Esophagus squamous epithelium (tissue), 5 donors: ENCODE measurements at places on chromosomes 3 and 15.

DNA sequence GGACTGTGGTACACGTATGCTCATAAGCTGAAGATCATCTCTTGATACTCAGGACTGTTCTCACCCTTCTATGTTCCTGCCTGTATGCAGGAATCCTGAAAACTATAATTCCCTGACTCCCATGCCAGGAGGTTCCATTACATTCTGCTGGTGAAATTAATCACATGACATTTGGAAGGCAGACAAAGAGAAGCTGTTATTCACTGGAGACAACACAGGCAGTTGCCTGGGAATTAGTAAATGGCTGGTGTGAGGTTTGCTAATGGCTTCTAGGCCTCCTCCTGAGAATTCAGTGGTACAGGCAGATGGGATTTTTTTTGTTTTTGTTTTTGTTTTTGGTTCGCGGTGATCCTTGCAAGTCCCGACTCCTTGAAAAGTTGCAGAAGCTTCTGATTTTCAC lies 91.4 kb downstream of the CTNNB1 start:
- no peak for DNase-seq

DNA sequence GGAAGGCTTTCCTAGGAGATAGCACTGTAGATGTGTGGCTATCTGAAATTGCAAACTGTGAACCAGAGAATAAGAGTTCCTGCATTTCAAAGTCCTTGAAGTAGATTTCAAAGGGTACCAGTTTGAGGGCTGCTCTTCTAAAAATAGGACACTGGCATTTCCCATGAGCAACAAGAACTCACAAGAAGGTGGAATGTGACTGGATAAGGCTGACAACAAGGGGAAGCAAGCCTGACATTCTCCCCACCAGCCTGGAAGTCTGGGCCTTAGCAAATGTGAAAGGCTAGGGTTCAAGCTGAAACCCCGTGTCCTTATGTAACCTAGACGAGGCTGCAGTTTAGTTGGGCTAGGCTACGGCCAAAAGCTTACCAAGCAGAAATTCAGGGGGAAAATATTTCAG lies 18.7 kb upstream of the TJP1 start:
- no peak for DNase-seq

- DNase-seq = no peak
These were observed 241.9 kb downstream of the XXYLT1 start for GRCh38 chr3:195028877-195029606.

DNA sequence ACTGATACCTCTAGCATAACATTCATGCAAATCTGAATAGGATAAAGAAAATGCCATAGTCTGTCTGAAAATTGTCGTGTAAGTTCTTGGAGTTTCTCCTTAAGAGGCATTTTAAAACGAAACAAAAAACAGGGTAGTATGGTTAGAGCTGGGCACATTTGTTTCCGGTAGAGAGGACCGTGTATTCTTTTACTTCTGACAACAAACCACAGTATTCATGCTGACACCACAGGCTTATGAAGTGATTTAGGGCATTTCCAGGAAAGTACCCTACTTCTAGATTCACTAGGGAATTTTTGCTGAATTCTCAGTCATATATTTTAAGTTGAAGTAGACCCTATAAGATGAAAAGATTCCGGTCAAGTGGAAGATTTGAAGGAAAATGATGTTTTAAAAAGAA lies 541.3 kb downstream of the UNC13C start:
- DNase-seq = no peak

DNA sequence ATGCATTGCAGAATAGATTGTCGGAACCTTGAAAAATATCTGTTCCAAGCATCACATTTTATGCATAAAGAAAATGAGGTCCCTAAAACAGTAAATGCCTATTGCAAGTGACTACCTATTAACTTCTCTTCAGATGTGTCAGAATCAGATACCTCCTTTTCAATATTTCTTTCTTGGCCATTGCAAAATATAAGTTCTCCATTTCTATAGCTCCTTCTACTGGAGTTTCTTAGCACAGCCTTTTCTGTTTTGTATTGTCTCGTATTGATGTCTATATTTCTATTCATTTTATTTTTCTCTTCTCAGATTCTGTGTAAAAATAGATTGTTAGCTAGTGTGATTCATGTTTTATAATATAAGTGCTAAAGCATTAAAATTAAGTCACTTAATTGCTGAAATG lies 63.4 kb downstream of the PPARG start:
- DNase-seq = no peak

DNA sequence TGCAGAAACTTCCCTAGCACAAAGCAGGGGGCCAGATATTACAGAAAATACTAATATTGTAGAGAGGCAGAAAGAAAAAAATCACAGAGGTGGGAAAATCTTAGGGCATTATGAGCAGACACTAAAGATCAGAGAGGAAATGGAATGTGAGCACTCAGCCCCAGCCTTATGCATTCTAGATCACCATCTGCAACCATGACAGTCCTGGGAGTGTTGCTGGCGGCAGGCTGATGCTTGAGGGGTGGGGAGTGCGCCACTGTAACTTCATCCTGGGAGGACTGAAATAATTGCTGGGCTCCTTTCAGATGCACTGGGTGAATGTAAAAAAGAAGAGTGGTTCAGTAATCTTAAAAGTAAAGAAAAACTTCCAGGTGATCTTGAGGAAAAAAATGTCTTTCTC lies 427.6 kb upstream of the SEMA6D start:
- DNase-seq = no peak

DNA sequence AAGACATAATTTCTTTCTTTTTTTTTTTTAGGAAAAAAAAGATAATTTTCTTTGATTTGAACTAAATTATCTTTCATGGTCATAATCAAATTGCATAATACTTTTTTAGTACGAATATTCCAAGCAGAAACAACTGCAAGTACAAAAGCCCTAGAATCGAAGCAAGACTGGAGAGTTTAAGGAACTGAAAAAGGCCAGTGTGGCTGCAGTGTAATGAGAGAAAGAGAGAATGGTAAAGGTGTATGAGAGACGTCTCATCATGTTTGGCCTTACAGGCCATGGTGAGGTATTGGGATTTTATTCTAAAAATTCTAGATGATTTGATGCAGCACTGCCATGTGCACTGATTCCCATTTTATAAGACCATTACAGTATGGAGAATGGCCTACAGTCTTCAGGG lies 180.9 kb downstream of the SUCNR1 start:
- no peak for DNase-seq

DNA sequence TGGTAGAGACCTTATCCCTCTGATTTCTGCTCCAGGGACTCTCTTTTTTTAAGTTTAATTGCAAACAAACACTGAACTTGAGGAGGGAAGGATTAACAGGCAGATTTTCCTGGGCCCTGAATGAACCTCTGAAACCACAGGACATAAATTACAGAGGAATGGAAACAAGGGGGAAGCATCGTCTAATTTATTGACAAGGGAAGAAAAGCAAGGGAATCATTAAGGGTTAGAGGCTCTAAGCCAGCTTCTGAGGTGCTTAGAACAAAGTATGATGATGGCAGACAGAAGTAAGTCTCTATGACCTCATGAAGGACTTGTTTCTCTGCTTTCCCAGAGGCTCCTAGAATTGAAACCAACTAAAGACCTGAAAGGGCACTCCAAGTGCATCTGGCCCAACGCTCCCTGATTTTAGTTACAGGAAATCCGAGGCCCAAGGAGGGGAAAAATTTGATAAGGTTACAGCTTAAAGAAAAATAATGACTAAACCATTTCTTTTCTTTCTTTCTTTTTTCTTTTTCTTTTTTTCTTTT lies 244.7 kb upstream of the NR2E3 start:
- DNase-seq = no peak

DNA sequence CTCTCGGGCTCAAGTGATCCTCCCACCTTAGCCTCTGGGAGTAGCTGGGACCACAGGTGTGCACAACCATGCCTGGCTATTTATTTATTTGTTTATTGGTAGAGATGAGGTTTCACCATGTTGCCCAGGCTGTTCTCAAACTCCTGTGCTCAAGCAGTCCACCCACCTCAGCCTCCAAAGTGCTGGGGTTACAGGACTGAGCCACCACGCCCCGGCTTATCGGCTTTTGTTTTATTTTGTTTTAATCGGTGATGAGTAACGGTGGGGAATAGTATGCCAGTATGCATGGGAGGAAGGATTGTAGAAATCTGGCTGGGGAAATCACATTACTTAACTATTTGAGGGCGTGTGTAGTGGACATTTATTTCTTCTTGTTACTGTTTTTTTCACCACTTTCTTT lies 451.0 kb upstream of the GOLIM4 start:
- no peak for DNase-seq

DNA sequence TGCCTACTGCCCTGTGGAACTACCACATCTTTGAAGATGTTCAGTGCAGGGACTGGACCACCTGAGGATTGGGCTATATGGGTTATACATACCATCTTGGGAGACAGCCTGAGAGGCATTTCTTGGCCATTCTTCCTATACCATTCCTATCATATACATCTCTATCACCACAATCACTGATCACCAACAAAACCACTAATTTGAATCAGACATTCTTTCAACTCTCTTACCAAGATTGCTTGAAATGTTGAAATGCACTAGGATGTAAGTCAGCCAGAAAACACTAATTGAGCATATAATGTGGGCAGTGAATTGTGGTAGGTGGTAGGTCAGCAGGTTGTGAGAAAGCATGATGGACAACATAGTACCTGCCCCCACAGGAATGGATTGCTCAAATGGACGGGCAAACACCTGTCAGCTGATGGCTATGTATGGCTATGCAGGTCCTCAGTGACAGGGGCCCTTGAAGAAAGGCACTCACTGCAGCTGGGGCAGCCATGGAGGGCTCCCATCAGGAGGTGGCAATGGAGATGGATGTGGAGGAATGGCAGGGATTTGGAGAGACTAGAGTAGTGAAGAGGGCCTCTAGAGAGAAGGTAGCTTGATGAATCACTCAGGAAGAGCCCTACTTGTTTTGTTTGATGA lies 49.1 kb downstream of the AMOTL2 start:
- DNase-seq = no peak

DNA sequence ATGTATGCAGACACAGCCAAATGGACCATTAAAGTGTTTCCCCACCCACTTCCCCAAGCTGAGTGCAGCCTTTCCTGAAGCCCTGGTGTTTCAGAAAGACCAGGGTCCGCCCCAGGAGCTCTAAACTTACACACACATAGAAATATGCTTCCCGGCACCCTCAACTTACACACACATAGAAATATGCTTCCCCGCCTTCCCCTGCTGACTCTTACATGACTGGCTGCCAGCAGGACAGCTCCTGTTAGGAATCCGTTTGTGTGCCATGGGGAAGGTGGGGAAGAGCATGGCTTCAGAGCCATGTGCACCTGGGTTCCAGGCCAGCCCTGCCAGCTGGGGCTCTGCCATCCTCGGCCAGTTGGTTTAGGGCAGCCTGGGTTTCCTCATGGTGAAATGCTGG lies 3.6 kb downstream of the CLEC3B start:
- DNase-seq = no peak

DNA sequence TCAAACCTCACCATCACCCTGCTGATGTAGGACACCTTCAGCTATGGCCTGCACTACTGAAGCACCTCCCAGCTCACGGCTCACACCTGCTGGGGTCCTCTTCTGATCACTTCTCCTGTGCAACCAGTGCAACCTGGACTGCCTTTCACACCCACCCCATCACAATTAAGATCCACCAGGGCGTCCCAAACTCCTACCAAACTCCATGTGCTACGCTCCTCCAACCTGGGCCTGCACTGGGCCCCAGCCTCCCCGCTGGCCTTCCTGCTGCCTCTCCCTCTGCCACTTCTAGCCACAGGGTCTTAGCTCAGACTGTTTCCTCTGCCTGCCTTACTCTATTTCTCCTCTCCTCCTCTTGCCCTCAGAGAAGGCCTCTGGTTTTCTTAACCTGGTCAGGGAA lies 12.8 kb downstream of the MESD start:
- no peak for DNase-seq

GRCh38 chr3:120473389-120473788 lies 22.6 kb upstream of the FSTL1 start:
- DNase-seq = no peak

DNA sequence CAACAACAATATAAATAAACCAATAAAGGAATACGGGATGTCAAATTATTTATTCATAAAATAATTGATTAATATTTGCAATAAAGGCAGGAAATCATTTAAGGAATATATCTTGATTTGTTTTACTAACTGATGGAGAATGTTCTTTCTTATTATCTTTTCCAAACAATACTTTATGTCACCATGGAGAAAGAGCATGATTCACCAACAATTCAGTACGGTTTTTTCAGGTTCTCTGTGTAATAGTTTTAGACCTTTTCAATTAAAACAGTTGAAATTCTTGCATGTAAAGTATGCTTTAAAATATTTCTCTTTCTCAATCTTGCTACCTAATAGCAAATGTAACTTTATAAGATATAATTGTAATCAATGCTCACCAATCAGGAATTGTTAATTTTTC lies 41.7 kb upstream of the MBNL1 start:
- no peak for DNase-seq

GRCh38 chr3:14793126-14793857 lies 25.5 kb upstream of the FGD5 start:
- DNase-seq = no peak

- no peak for DNase-seq
These were observed 44.6 kb downstream of the CORO2B start for GRCh38 chr15:68623301-68623892.

DNA sequence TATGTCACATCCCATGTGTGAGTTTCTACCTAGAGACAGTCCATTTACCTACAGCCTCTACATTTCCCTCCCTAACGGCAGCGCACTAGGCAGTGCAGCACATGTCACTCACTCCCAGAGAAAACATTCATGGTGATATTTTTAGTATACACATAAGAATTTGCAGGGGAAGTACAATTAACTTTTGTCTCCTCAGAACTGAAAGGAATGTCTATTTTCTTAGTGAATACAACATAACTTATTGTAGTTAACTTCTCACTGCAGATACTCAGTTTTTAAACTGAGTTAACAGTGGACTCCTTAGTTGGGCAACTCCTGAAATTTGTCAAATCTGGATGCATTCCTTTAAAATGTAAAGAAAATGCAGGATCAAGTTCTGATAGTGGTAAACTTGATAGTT lies 4.5 kb upstream of the ZBTB47 start:
- no peak for DNase-seq

- DNase-seq = no peak
These were observed 30.0 kb downstream of the MYO5A start for GRCh38 chr15:52498706-52499105.

GRCh38 chr3:148763986-148764935 lies 63.4 kb upstream of the CPB1 start:
- DNase-seq = no peak

GRCh38 chr3:142180761-142181362 lies 31.5 kb upstream of the TFDP2 start:
- no peak for DNase-seq

DNA sequence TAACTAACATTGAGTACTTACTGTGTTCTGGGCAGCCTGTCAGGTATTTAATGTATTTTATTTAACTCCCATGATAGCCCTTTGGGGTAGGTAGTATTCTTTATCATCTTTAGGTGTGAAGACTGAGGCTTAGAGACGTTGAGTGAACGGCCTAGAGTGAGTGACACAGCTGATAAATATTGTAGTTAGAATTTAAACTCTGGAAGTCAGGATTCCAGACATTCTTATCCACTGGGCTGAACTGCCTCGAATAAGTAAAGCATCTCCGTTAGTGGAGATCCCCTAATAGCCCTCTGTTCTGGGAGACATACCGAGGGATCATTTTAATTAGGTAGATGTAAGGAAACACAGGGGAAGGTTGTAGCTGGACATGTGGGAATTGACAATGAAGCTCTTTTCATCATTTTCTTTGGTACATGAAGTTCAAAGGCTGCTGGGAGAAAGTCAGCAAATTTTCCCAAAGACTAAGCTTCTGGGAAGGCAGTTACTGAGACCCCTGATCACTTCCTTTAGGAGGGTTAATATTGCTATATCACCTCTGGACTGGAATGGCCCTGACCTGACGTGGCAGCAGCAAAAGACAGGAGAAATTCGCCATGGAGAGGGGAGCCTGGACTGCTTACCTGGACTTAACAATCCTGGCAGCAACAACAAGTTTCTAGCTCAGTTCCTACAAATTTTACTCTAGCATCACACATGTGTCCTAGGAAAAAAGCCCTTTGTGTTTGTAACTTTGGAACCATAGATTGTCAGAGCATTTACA lies 11.7 kb upstream of the PDCD6IP start:
- DNase-seq = no peak
